Inflammatory macrophage (primary cell): ENCODE measurements at places on chromosomes 4 and X.

GRCh38 chr4:80694171-80694570, 336.3 kb upstream of the BMP3 start:
- no peak for DNase-seq

DNA sequence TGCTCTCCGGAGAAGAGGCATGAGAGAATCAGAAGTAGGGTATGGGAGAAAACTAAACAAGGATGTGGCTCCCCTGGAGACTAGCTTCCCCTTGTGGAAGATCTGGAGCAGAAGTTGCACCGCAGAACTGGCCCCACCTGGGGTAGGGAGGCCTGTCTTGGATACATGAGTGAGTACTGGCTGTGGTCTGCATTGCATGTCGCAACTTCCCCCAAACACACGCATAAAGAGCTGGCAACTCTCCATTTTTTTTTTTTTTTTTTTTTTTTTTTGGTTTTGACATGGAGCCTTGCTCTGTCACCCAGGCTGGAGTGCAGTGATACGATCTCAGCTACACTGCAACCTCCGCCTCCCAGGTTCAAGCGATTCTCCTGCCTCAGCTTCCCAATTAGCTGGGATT, 119.9 kb downstream of the EGF start:
- DNase-seq, result peak; percentile 32

GRCh38 chr4:112515198-112516065, 548 bp downstream of the NEUROG2 start:
- no peak for DNase-seq

DNA sequence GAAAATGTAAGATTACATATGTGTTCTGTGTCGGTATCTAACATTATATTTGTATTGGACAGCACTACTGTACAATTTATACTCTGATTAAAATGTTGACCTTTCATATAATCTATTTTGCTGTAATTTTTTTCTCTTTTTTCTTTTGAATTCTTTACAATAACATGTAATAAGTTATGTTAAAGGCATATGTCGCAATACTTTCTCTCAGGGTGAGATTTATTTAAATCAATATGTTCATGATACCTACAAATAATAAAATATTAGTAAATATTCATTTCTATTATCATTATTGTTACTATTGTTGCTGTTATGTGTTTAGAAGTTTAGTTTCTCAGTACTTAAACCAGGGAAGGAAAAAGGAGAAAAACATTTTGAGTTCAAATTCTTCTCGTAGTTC, 807.4 kb downstream of the STIM2 start:
- no peak for DNase-seq

DNA sequence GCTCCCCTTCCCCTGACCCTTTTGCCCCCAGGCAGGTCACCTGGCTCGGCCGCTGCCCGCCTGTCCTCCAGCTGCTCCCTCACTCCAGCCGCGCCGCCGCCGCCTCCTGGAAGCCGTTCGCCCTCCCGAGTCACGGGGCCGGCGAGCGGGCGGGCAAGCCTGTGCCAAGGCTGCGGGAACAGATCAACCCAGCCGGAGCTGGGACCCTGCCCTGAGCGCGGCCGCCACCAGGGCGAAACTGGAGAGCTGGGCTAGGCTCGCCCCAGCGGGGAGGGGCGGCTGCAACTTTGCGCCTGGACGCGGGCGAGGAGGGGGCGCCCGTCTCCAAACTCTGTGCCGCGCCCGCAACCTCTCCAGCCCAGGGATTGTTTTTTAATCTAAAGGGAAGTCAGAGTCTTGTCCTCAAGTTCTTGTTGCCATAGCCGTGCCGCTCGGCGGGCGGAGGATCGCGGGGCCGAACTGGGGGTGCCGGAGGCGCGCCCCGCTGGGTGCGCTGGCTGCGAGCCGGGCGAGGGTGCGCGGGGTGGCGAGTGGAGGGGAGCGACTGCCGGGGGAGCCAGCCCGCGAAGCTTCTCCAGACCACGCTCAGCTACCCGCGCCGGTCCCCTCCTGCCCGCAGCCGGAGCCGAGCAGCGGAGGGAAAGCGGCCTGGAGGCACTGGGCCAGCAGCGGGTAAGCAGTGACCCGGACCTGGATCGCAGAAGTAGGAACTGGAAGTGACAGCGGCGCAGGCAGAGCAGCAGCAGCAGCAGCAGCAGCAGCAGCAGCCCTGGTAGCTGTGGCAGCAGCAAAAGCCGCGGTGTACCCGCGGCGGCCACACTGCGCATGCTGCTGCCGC, 13.4 kb downstream of the ARHGEF6 start:
- peak; percentile 58 for DNase-seq

- DNase-seq, result no peak
These were observed 19.4 kb downstream of the SORBS2 start for GRCh38 chr4:185792384-185793115.

- no peak for DNase-seq
These were observed 33.5 kb downstream of the SNX25 start for GRCh38 chr4:185242749-185243533.

DNA sequence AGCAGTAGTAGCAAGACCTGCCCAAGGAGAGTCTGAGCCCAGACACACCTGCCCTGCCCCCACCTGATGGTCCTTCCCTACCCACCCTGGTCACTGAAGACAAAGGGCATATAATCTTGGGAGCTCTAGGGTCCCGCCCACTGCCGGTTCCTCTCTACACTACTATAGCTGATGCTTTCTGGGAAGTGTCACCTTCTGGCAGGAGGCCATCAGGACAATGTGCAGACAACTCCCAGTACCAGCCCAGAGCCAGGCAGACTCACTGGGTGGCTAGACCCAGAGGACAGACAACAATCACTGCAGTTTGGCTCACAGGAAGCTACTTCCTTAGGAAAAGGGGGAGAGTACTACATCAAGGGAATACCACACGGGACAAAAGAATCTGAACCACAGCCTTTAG, 312.7 kb downstream of the SPRY1 start:
- no peak for DNase-seq

- no peak for DNase-seq
These were observed 29.4 kb downstream of the DCHS2 start for GRCh38 chr4:154462081-154462810.

GRCh38 chr4:95213366-95213765, 335.4 kb downstream of the UNC5C start:
- no peak for DNase-seq

GRCh38 chr4:5827108-5828004, 65.5 kb downstream of the CRMP1 start:
- DNase-seq, result peak; percentile 33

DNA sequence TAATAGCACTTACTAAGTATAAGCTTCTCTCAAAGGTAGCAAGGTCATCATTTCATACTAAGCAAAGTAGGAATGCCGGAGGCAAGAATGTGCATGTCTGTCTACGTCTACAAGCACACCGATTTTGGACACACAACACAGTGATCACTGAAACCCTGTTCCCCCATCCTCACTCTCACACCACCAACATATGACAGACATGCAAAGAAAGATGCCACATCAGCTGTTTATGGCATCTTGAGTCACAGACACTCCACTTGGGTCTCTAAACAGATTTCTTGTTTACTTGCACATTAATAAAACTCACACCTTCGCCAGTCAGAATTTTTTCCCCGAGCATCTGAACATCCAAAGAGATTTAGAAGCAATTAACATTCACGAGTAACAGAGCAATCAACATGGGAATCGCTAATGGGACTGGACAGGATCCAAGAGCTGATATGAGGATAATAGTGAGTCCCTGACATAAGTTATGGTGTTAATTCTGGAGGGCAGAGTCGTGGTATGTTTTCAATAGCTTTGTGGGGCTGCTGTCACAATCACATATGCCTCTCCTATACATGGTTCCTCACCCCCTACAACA, 324.1 kb downstream of the DHX15 start:
- no peak for DNase-seq

DNA sequence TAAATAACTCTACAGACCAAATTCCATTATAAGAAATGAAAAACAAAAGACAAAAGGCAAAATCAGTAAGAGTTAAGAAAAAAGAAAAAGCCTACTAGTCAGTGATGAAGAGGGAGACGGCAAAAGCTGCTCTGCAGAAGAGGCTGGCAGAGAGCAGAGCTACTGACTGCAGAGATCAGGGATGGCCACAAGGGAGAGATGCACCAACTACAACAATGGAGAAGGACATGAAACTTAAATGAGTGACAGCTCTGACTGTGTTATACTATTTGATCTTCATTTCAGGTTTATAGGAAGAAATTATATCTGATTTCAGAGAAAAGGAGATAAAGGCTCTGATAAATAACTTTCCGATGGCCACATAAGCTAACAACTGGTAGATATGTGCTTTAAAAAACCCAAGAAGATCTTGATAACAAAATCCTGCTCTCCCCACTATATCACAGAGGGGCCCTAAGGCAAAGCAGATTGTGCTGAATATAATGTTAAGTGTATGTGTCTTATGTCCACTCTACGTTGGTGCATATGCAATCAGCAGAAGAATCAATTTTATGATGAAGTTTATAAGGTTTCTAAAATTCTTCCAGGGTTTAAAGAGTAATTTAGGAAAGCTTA, 58.4 kb upstream of the COX18 start:
- DNase-seq, result no peak

DNA sequence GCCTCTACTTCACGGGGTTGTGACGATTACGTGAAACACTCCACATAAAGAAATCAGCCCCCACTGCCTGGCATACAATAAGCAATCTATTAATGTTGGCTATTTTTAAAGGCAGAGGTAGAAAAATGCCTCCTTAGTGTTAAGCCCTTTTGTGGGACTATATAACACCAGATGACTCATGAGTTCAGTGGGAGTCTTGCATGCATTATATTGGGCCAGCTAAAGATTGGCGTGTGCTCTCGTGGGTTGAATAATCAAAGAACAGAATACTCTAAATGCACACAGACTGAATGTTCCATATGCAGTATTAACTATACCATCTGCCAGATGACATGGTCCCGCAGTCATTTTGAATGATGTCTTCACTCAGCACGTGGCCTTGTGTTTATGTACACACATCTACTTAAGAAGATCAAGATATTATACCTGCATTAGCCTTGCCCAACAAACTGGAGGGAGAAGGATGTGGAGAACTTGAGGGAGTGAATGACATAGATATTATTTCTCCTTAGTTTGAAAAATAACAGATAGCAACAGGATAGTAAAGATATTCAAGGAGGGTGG, 85.0 kb upstream of the MYOZ2 start:
- no peak for DNase-seq

DNA sequence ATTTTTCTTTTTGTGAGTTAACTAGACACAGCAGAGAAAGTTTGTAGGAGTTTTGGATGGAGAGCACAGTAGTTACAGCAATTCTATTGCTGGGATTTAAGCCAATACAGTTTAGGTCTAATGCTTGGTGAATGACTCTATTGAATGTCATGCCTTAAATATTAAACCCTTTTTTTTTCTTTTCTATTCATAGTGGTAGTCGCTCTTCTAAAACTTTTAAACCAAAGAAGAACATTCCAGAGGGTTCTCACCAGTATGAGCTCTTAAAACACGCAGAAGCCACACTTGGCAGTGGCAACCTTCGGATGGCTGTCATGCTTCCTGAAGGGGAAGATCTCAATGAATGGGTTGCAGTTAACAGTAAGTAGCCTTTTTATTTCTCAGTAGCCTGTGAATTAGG, 34.8 kb upstream of the DCK start:
- no peak for DNase-seq

DNA sequence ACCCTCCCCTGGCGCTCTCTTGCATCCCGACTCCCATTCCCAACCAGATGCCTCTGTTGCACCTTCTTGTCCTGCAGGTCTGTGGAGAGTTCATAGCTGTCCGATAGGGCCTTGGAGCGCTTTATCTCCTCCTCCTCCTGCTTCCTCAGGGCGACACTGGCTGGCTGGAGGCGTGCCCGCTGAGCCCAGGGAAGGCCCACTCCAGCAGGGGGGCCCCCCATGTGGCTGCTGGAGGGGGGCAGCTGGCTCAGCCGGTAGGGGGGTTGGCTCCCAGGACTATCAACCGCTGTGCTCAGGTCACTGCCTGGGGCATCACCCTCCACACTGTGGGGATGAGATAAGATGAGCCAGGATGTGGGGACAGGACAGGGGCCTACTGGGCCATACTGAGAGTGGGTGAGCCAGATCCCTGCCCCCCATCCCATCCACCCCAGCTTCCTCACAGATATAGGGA, 25.6 kb downstream of the IQSEC2 start:
- no peak for DNase-seq

DNA sequence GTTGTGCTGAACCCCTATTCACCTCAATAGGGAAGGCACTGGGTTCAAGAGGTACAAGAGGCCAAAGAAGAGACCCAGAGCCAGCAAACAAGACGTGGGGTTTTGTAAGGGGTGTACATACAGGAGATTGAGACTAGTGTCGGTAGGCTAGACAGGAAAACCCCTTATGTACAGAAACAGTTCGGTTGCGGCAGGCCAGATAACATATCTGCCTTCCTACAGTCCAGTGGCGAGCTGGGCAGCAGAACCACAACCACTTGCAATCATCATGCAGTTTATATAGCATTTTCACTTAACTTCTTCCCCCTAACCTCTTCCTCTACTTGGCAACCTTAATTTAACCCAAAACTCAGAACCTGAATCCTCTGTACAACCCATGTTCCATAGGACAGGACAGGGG, 422.2 kb downstream of the PDHA2 start:
- DNase-seq, result no peak

- DNase-seq, result no peak
These were observed 166.4 kb downstream of the CBR4 start for GRCh38 chr4:168843635-168844034.

- no peak for DNase-seq
These were observed 67.2 kb downstream of the ANK2 start for GRCh38 chr4:113116414-113117357.

DNA sequence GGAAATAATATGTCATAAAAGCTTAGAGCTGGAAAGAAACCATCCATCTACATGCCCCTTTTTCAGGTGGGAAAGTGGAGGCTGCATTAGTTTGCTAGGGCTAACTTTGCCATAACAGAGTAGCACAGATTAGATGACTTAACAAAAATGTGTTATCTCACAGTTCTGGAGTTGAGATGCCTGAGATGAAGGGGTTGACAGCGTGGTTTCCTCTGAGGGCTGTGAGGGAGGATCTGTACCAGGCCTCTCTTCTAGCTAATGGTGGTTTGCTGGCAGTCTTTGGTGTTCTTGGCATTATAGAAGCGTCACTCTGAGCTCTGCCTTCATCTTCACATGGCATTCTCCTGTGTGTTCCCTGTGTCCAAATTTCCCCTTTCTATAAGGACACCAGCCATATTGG, 2.4 kb downstream of the CHRNA9 start:
- no peak for DNase-seq

DNA sequence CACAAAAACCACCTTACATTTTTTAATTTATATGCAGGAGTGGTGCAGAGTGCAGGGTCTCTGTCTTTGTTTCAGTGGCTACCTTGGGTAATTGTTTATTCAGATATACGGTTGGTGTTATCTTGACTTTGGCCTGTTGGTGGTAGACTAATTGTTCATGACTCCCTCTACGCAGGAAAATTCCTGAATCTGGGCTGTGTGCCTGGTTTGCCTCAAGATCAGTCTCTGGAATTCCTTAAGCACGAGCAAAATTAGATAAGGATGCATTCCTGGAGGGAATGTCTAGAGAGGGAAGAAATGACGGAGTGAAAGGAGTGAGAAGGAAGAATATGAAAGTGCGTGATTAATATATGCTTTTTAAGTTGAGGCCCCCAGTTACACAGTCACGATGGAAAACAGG, 576.9 kb upstream of the PCDH10 start:
- no peak for DNase-seq
